ENCODE measurements at places on chromosomes 13 and 19. TPM values are rescaled to one million over a fixed set of nuclear protein-coding genes. Genes with fewer than 3 reads are reported as not detected.
A peak's percentile ranks its signal among the peaks of the same experiment; 100 is the strongest.

The ZNF829 gene
- 8.4 TPM for total RNA-seq

- H3K27ac ChIP-seq: no peak overlapping the region
- H3K36me3 ChIP-seq: no peaks in the 10 kb centered on the region
- DNase-seq: peak; percentile 31
- H3K4me1 ChIP-seq: peaks cover 2% of the 10 kb centered on the region
- H3K4me3 ChIP-seq: peak overlapping the region; percentile 47
Observed at GRCh38 chr13:26558074-26558805, 757 bp downstream of the WASF3 start.

GRCh38 chr13:75762076-75762937 lies 126.2 kb downstream of the LMO7 start:
- H3K4me1 ChIP-seq: peaks cover 59% of the 10 kb centered on the region
- peak overlapping the region; percentile 96 for H3K27ac ChIP-seq
- H3K4me3 ChIP-seq: peak overlapping the region; percentile 85
- no peaks in the 10 kb centered on the region for H3K27me3 ChIP-seq
- peaks cover 24% of the 10 kb centered on the region for H3K36me3 ChIP-seq

DNA sequence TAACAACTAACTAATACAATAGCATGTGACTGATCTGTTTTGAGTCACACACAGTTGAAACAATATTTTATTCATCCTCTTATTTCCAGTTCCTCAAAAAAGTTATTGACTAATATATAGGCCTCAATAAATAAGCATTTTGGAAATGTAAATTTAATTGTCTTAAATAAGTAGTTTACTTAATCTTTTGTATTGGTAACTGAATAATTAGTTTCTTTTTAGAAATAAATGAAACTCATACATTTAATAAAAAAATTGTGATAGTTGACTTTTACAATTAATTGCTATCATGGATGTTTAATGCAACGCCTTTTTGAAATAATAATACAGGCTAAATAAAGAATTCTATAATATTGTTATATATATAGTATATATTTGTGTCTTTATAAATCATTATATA lies 500.8 kb upstream of the PCDH20 start:
- no peaks in the 10 kb centered on the region for H3K27me3 ChIP-seq
- no peaks in the 10 kb centered on the region for H3K4me1 ChIP-seq
- no peak overlapping the region for H3K4me3 ChIP-seq
- no peaks in the 10 kb centered on the region for H3K36me3 ChIP-seq
- DNase-seq: no peak

The KIRREL2 gene
- total RNA-seq: 2.9 TPM

DNA sequence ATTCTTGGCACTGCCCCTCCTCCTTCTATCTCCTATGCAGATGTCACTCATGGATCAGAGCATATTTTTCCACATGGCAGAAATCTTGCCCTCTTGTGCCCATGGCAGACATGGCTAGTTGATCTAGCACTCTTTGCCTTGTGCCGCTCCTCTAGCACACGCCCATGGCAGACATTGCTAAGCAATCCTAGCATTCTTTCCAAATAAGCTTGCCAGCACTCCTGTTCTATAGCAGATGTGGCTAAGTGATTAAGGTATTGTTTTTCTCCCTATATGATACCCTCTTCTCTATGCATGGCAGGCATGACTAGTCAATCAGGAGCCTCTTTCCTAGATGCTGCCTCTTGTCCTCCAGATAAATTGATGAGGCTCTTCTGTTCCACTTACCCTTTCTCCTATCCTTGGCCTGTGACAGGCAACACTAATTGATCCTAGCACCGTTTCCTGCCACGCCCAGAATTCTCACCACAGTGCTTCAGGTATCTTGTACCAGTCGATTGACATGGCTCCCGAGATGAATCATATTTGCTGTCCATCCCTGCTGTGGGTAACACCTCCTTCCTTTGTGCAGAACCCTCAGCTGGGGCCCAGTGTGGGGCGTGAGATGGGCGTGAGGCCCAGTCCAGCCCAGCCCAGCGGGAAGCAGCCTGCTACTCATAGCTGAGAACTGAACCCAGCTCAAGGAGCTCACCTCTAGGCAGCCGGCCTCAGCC lies 26.9 kb downstream of the TMED1 start:
- H3K4me1 ChIP-seq: peaks cover 19% of the 10 kb centered on the region
- peak overlapping the region; percentile 70 for H3K27ac ChIP-seq
- H3K27me3 ChIP-seq: no peaks in the 10 kb centered on the region
- H3K36me3 ChIP-seq: peaks cover 30% of the 10 kb centered on the region
- DNase-seq: no peak
- peak overlapping the region; percentile 26 for H3K4me3 ChIP-seq

The ERF gene
- total RNA-seq: 57.5 TPM

DNA sequence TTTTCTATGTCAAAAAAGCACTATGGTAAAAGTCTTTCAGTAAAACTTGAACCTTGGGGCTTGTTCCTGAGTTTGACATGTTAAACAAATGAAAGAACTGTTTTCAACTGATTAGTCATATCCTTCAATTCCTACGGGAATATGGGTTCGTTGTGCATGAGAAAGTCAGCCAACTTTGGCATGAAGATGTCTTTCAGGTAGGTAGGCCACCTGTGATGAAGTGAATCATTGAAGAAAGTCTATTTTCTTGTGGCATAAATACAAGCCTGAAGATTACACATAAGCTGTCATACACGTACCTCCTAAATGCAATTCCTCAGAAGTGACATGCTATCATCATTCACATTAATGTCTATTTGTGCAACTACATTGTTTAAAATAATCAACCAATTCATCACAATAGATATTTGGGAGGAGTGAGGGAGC lies 513.0 kb downstream of the IRS2 start:
- H3K4me3 ChIP-seq: no peak overlapping the region
- H3K27ac ChIP-seq: no peak overlapping the region
- H3K36me3 ChIP-seq: no peaks in the 10 kb centered on the region

DNA sequence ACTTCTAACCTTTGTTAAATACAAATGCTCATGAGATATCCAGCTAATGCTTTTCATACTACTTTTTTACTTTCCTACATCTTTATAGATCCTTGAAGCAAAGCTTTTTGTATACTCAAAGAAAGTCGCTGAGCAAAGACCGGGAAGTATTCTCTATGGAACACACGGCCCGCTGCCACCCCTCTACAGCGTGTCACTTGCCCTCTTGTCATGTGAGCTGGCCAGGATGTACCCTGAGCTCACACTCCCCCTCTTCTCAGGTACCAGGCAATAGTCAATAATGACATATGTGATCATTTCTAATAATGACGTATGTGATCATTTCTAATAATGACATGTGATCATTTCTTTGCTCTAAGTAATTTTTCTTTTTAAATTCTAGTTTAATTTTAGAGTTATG lies 112.9 kb downstream of the ZAR1L start:
- H3K4me1 ChIP-seq: no peaks in the 10 kb centered on the region
- DNase-seq: no peak
- H3K27ac ChIP-seq: no peak overlapping the region
- H3K36me3 ChIP-seq: no peaks in the 10 kb centered on the region
- no peak overlapping the region for H3K4me3 ChIP-seq
- peaks cover 13% of the 10 kb centered on the region for H3K27me3 ChIP-seq

GRCh38 chr13:55432814-55433213 lies 1707.9 kb upstream of the PRR20A start:
- no peaks in the 10 kb centered on the region for H3K36me3 ChIP-seq
- H3K27me3 ChIP-seq: no peaks in the 10 kb centered on the region
- no peaks in the 10 kb centered on the region for H3K4me1 ChIP-seq

DNA sequence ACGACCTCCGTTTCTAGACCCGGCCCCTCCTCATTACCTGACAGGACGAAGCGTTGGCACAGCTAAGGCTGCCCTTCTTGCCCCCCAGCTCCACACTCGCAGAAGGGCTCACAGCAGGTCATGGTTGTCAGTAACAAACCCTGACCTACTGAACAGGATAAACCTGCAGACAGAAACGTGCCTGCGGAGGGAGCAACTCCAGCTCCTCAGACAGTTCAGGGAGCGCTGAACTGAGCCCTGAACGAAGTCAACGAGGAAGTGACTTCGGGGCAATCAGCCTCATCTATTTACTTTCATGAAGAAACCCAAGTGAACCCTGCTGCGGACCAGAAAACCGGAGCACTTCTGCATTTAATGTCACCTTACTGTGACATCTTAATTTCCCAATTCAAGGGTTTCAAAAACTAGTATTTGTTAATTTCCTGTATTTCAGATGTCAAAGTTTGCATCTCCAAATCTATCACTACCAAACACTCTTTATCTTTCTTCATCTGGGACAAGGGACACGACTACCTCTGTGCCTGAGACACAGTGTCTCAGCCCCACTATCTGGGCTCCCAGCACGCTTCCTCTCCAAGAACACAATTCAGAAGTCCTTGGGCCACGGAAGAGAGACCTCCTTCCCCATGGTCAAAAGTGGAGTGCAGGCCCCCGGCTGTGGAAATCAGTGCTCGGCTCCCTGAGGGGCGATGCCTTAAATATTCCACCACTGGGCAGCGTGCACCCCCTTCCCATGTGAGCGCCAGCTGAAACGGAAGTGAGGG lies 40.2 kb downstream of the CARS2 start:
- no peaks in the 10 kb centered on the region for H3K4me1 ChIP-seq
- H3K27me3 ChIP-seq: no peaks in the 10 kb centered on the region
- peaks cover 47% of the 10 kb centered on the region for H3K36me3 ChIP-seq
- H3K27ac ChIP-seq: no peak overlapping the region

- no peak for DNase-seq
- peaks cover 13% of the 10 kb centered on the region for H3K36me3 ChIP-seq
- no peak overlapping the region for H3K27ac ChIP-seq
- H3K27me3 ChIP-seq: no peaks in the 10 kb centered on the region
- no peak overlapping the region for H3K4me3 ChIP-seq
- peaks cover 13% of the 10 kb centered on the region for H3K4me1 ChIP-seq
Observed at GRCh38 chr13:94414708-94415107, 64.8 kb downstream of the DCT start.

DNA sequence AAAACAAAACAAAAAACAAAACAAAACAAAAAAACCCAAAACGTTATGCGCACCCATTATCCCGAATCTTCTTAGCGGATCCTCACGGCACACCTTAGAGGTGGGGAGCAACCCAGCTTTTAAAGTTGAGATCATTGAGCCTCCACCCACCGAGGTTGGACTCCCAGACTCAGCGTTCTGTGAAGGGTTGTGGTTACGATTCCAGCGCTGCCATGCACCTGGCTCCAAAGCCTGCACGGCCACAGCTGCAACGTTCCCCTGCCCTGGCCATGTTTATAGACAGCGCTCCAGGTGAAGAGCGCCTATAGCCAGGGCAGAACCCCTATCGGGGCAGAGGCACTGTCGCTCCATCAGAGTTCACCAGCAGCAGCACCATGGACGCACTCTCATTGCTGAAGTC lies 18.7 kb upstream of the LILRA2 start:
- no peak overlapping the region for H3K27ac ChIP-seq
- peaks cover 28% of the 10 kb centered on the region for H3K27me3 ChIP-seq
- H3K36me3 ChIP-seq: no peaks in the 10 kb centered on the region

GRCh38 chr19:36707134-36707533 lies 19.7 kb downstream of the ZNF567 start:
- no peak overlapping the region for H3K27ac ChIP-seq
- peaks cover 83% of the 10 kb centered on the region for H3K36me3 ChIP-seq
- H3K27me3 ChIP-seq: no peaks in the 10 kb centered on the region
- H3K4me3 ChIP-seq: no peak overlapping the region
- no peaks in the 10 kb centered on the region for H3K4me1 ChIP-seq

The BIVM gene
- 26.2 TPM for total RNA-seq

The CGB7 gene
- not detected for total RNA-seq

Data from activated naive CD8-positive, alpha-beta T cell treated with anti-CD3 and anti-CD28 coated beads, Interleukin-2, amount 10 ng/mL, durations not matched to agents 7 days and 5 days (primary cell).